ENCODE measurements at places on chromosomes 4 and X. TPM values are rescaled to one million over a fixed set of nuclear protein-coding genes. Genes with fewer than 3 reads are reported as not detected.

The AWAT1 gene
- total RNA-seq: not detected

The TMEM35A gene
- not detected for total RNA-seq

DNA sequence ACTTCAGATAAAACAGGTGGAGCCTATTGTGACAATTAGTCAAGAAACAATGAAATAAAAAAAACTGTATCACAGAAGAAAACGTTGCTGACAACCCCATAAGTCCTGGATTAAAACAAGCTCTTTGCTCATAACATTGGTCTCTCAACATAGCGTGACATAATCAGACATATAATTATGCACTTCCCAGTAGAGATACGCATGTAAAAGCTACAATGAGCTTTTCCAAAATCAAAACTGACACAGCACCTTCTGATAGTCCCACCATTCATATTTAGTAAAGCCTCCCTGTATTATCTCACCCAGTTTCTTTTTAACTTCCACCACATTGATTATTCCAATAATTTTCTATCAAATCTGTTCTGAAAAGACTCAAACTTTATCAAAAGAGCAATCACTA, 372.1 kb upstream of the SMIM31 start:
- no peak for DNase-seq

GRCh38 chr4:113505044-113505443, 256.5 kb downstream of the CAMK2D start:
- no peak for DNase-seq

GRCh38 chr4:24433515-24434214, 150.7 kb downstream of the DHX15 start:
- no peak for DNase-seq

- DNase-seq: no peak
These were observed 108.8 kb downstream of the NHSL2 start for GRCh38 chrX:72019487-72019886.

The ASB11 gene
- not detected for total RNA-seq

The PPARGC1A gene
- 0.27 TPM for total RNA-seq

DNA sequence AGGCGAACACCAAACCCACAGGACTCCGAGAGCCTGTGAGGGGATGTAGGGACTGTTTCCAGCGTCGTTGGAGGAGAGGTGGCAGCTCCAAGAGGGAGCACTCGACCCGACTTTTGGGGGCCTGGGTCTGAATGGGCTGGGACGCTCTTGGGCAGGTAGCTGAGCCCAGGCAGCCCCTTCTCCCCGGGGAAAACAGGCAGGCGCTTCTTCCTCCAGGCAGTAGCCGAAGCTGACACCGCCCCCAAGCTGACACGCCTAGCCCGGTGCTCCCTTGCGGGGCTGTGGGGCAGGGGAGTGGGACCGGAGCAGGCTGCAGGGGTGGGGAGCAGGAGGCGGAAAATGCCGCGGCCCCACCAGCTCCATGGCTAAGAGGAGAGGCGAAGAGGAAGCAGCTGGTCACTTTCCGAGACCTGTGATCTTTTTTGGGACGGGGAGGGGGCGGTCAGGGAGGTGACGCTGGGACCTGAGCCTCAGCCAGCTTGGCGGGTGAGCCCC, 4.2 kb downstream of the NKX1-1 start:
- DNase-seq: peak; percentile 2

DNA sequence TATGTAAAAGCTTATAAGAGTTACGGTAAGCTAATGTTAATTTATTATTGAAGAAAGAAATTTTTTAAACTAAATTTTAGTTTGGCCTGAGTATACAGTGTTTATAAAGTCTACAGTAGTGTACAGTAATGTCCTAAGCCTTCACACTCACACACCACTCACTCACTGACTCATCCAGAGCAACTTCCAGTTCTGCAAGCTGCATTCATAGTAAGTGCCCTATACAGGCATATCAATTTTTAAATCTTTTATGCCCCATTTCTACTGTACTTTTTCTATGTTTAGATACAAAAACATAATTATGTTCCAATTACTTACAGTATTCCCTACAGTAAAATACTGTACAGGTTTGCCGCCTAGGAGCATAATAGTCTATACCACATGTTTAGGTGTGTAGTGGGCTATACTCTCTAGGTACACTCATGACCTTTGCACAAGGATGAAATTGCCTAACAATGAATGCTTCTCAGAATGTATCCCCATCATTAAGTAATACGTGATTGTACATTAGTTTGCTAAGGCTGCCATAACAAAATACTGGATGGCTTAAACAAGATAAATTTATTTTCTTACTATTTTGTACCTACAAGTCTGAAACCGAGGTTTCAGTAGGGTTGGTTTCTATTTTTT, 333.8 kb upstream of the PCDH7 start:
- no peak for DNase-seq

The NPY2R gene
- total RNA-seq: not detected

The PABPC4L gene
- total RNA-seq: 0.97 TPM

The UGT2B17 gene
- not detected for total RNA-seq

The RIPPLY1 gene
- total RNA-seq: not detected

DNA sequence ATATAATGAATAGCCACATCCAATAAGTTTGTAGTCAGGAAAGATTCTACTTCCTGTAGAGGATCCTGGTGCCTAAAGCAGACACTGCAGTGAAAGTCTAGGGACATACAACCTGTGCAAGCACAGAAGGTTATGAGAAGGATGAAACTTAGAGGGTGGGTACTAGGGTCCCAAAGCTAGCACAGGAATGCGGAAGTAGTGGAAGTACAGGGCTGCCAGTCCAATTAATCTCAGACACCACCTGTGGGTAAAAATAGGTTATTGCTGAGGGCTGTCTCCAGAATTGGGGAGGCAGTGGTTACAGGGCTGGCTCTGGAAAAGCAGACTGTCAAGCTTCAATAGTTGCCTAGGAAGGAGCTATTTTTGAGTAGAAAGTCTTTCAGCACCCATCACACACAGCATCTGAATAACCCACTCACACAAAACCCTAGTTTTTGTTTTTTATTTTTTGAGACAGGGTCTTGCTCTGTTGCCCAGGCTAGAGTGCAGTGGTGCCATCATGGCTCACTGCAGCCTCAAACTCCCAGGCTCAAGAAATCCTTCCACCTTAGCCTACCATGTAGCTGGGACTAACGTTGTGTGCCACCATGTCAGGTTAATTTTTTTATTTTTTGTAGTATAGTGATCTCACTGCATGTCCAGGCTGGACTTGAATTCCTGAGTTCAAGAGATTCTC, 50.8 kb upstream of the ELF2 start:
- no peak for DNase-seq

The PAGE2 gene
- total RNA-seq: 0.29 TPM

The SPOCK3 gene
- not detected for total RNA-seq

The F11 gene
- total RNA-seq: not detected

DNA sequence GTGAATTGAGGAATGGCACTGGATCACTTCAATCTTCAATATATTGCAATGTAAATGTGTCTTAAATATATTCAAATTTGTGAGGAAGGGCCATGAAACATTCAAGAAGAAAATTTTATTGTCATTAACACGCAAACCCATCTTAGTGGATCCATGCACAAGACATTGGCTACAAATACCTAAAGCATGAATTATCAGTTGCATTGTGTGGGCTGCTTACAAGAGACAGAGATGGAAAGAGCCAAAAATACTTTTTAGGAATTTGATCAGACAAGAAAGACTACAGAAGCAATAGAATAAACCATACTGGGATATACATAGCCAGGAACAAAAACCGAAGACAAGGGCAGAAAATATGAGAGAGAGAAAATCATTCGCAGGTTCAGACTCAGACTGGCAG, 616.2 kb upstream of the GRIA3 start:
- DNase-seq: no peak

GRCh38 chr4:113809311-113809710, 47.8 kb upstream of the CAMK2D start:
- DNase-seq: peak; percentile 9

GRCh38 chr4:148740701-148741100, 298.5 kb upstream of the NR3C2 start:
- DNase-seq: no peak

DNA sequence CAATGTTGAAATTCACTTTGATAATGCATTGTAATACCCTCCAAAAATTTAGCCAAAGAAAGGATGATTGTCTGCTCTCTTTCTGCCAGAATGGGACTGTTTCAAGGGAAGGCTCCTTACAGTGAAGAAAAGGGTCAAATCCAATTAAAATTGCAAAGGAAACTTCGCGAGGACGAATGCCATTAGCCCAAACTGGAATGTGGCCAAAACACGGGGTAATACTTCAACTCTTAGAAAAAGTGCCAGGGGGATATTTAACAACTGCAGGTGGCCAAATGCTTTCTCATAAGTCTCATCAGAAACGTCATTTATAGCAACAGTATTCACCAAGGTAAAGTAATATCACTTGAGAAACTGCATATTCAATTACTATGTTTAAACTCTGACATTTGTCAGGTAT, 29.0 kb downstream of the NKX3-2 start:
- no peak for DNase-seq

The ERCC6L gene
- 11.1 TPM for total RNA-seq

DNA sequence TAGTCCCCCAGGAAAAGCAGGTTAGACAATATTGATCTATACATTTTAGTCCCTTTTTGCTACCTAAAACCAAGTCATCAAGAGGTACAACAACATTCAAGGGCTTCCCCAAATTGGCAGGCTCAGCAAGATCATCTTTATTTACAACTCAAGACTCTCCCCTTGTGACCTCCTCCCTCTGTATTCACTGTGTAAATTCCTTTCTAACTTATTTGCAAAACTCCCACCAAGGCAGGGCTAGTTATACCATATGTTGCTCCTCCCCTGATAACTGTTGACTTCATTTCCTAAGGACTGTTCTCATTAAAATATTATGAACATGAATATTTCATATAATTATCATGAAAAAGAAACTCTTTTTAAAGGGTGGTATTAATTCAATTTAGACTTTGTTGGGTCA, 275.6 kb downstream of the DTHD1 start:
- DNase-seq: no peak

DNA sequence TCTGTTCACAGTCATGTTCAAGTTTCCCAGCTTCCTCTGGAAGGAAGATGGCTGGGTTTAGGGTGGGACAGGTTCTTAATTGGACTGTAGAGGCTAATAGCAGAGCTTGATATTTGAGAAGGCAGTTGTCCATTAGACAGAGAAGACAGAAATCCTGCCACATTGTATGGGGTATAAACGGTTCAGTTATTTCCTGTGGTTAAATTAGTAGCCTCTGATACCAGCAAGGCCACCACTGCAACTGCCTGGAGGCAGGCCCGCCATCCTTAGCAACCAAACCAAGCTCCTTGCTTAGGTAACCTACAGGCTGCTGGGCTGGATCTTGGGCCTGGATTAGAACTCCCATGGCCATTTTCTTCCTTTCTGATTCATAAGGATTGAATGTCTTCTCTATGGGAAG, 1367.0 kb downstream of the PCDH7 start:
- no peak for DNase-seq

The VCX gene
- 3.8 TPM for total RNA-seq

DNA sequence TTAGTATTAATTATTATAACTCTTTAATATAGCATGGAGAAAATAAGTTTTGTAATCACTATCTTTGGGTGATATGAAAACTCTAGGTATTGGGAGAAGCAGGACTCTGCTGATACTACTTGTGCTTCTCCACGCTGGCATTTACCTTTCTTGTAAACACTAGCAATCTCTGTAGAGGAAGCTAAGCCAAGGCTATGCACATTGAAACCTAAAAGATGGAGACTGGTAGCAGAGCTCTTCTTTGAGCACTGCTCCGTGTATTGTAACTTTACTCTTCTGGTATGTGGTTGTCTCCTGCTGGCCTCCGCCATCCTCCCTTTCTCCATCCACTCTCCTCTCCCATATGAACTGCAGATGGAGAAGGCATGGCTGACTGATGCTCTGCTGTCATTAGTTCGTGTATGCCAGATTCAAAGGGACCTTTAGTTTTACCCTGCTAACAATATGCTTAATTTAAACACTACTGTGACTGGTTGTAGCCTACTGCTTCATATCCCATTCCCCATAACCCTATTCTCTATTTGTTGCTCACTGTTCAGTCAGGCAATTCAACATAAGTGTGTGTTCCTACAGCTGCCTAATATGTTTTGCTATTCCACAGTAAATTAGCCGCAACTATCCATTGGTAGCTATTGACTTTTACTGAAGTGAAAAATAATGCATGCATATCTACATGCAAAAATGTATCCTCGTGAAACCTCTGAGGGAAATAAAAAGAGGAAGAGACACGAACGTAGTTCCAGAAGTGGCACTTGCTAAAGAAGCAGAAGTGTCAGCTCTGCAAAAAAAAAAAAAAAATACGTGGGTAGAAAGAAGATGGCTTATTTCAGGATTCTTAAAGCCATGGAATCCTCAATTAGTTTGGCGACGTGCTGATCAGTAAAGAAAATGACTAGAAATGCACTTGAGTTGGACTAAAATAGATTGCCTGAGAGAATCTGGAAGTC, 55.6 kb upstream of the CCSER1 start:
- DNase-seq: no peak

DNA sequence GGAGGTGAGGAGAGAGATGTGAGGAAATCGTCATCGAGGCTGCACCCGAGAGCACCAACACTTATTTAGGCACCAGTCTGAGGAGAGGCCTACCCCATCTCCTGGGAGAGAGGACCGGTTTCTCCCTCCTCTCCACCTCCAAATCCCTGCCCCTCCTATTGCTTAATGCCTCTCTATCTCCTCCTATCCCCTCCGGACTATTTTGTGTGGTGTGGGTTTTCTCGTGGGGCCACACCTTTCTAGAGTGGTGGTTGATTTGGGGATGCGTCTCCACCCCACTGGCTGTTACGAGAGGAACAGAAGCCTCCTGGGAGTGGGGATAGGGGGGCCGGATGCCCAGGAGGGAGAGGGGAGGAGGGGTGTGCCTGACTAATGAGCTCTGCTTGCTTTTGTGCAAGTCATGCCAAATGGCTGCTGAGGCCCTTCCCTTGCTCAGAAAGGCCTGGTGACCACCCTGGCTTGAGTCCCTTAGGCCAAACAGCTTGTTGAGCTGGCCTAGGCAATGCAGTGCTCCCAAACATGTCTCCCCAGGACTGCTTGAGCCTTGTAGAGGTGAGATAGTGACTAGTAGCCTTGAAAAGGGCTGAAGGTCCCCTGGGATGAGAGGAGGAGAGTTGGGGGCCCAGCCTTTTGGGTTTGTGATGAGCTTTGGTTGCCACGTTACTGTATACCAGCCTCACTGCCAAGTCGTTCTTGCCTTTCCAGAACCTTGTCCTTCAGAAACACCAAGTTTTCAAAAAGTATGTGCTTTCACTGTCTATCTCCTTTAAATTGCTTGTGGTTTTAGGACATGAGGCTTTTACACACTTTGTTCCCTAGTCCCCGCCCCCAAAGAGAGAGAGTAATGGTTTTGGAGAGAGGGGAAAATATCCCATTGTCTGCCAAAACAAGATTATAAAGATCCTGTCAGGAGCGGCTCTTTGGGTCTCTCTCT, 1.2 kb downstream of the MSN start:
- peak; percentile 84 for DNase-seq

- no peak for DNase-seq
These were observed 45.3 kb upstream of the DDX3X start for GRCh38 chrX:41288641-41289040.

The USP17L28 gene
- total RNA-seq: not detected

- DNase-seq: no peak
These were observed 59.6 kb downstream of the KANTR start for GRCh38 chrX:53153581-53153980.

GRCh38 chr4:5842456-5842855, 50.4 kb downstream of the CRMP1 start:
- DNase-seq: no peak
